H4 (cell line): ENCODE measurements at places on chromosomes 2 and 18. TPM values are rescaled to one million over a fixed set of nuclear protein-coding genes. Genes with fewer than 3 reads are reported as not detected.

DNA sequence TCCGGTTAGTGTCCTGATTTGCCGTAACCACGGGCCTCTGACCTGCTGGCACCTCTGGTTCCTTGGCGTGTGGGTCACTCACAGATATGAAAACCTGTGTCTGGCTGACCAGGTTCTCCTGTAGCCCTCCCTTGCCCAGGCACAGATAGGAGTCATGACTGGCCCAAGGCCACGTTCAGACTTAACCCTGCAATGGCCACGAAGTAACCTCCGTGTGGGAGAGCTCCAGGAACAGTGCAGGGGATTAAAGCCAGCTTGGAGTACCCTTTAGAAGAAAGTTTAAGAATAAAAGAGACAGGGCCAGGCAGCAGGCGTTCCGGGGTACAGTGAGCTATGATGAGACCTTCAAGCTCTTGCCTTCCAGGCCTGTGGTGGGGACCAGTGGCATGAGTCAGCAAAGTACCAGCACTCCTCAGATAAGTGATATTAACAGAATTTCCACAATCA is 25.5 kb downstream of the CENPO start:
- DNase-seq: no peak

- DNase-seq: no peak
Measured at GRCh38 chr2:44929735-44930273, 11.7 kb upstream of the SIX3 start.

DNA sequence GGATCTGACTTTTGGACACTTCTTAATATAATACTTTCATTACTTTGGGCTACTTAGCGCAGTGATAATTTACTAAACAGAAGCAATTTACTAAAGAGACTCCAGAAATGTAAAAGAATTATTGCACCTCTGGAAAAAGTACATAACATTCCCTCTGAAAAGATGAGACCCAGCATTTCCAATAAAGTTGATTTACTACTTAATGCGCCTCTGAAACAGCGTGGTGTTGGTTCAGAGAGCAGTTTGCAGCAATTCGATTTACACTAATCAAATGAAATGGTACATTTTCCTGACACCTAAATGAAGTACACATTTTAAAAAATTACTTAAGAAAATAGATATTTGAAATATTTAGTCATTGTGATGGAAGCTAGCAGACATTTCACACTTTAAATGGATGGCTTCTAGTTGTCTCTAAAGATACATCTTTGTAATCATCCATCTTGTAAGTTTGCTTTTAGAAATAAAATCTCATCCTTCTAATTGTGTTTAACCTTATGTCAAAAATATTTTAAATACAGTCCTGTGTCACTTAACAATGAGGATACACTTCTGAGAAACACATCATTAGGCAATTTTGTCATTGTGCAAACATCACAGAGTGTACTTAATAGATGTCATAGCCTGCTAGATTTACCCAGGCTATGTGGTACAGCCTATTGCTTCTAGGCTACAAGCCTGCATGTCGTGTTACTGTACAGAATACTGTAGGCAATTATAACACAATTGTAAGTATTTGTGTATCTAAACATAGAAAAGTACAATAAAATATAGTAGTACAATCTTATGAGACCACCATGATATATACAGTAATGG is 284.6 kb upstream of the UBE2E3 start:
- DNase-seq: no peak

GRCh38 chr2:383178-383577 is 95.3 kb upstream of the ALKAL2 start:
- no peak for DNase-seq

- no peak for DNase-seq
Measured at GRCh38 chr2:18924886-18925285, 335.5 kb upstream of the NT5C1B start.

DNA sequence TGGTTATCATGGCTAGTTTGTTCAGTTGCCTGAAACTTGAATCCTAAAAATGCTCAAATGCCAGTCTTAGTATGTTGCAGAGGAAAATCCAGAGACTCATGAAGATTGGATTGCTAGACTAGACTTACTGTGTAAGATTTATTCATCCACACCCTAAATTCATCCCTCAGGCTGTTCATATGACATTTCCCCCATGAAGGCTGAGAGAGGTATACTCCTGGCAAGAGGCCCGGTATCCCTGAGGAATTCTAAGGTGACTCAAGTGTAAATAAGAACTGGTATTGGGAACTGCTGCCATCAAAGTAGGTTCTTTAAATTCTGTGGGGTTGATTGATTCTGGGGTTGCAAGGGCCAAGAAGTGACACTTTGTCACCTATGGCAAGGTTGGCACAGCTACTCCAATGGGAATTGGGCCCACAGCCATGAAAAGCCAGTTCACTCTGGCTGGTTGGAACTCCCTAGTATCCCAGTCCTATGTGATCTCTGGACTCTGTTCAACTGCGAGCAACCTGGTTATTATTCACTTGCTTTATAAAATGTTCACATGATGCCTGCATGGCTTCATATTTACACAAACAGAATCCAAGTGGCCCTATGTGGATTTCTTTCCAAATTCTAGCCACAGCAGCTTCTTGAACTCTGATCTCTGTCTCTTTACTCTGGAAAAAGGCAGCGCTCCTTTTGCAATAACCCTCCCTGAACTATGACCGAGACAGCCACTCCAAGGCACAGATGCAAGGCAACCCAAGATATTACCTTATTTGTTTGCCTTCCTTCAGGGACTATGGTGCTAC is 429.1 kb downstream of the CBLN2 start:
- no peak for DNase-seq

GRCh38 chr18:55856229-55856628 is 268.2 kb upstream of the TCF4 start:
- peak; percentile 69 for DNase-seq

DUSP19 gene
- 1.7 and 3.3 TPM in 2 replicates for total RNA-seq
